ENCODE measurements at places on chromosomes 12 and 14.

- DNase-seq, result no peak
These were observed 14.0 kb upstream of the KCNH3 start for GRCh38 chr12:49524660-49525324.

- no peak for DNase-seq
These were observed 132.4 kb upstream of the RGS6 start for GRCh38 chr14:71799841-71800240.

GRCh38 chr12:124543590-124544310 lies 23.7 kb downstream of the NCOR2 start:
- no peak for DNase-seq

DNA sequence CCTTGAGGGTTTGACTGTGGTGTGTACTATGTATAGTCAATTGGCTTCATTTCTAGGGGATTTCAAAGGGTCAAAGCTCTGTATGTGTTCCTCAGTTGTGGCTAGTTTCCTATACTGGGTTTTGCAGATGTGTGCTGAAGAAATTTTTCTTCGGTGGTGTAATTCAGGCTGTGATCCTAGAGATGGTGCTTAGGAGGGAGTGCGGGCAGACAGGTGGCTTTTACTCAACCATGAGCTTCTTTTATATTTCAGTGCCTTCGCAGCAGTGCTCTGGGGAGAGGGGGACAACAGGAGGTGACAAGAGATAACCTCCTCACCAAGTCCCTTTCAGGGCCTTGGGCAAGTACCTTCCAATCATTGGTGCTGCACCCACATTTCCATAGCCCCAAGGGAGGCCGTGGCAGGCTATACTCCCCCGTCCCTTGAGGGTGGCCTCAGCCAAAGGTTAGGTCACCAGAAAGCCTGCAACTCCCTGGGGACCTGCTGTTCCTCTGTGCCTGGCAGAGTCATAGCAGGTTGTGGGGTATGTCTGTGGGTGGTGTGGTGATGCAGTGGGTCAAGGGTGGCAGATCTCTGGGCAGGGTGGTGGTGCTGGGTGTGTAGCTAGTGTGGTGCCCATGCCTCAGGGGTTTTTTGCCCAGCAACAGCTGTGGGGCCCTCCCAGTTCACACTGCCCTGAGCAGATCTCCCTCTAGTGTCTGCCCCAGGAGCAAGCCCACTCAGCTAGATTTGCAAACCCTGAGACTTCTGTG lies 37.0 kb upstream of the TMX1 start:
- no peak for DNase-seq

DNA sequence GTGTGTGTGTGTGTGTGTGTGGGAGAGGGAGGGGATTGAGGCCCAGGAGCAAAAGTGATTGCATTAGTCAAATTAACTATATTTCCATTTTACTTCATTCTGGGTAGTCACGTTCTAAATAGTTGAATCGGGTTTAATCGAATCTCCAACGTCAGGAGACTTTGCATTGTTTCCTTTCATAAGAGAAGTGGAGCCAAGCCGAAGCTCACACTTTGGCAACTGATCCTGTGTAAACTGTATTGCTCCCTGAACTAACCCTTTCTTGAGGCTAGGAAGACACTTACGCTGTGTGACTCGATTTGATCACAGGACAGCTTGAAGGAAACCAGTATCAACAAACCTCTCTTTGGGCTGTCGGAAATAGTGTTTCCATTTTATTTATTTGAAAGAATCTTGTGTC lies 363.4 kb upstream of the ATP2B1 start:
- DNase-seq, result no peak

DNA sequence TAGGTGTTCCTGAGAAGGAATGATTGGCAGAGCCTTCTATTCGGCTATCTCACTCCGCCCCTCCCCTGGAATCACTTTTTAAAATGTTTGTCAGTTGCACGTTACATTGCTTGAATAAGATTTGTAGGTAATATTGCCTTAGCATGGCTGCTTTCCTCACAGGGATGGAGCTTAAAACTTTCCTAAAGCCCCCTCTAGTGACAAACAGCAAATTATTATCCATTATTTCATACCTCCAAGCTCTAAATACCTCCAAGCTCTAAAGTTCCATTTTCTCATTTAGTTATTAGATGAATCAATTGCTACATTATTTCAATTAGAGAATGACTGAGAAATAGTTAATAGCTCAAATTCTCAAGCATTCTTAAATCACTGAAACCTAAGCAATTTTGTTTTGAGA lies 5.1 kb upstream of the SPATA7 start:
- DNase-seq, result no peak

DNA sequence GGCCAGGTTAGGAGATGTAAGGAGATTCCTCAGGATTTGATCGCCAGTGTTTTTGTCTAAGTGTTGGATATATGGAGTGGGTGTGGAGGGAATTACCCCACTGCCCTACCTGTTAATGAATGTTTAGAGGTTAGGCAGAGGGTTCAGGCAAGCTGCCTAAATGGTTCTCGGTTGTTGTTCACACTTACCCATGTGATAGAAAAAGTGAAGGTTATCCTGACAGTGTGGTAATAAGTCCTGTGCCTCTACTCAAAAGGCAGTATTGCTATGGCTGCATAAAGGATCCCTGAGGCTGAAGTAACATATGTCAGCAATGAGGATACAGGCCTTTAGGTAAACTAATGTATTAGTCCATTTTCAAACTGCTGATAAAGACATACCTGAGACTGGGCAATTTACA lies 112.0 kb downstream of the GPHN start:
- no peak for DNase-seq
